ENCODE measurements at places on chromosomes 4 and X.

GRCh38 chr4:100848841-100849240 is 331.0 kb upstream of the EMCN start:
- no peak for DNase-seq

GRCh38 chrX:13340182-13340791 is 20.4 kb upstream of the ATXN3L start:
- DNase-seq = no peak

DNA sequence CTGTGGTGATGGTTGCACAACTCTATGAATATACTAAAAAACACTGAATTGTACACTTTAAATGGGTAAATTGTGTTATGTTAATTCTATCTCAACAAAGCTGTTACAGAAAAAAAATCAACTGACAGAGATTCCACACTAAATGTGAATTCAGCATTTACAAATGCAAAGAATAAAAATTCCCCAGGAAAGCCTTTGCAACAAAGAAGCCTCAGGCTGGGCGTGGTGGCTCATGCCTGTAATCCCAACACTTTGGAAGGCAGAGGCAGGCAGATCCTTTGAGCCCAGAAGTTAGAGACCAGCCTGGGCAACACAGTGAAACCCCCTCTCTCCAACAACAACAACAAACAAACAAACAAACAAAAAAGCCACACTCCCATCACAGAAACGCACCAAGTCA is 8.9 kb downstream of the BCLAF3 start:
- no peak for DNase-seq

DNA sequence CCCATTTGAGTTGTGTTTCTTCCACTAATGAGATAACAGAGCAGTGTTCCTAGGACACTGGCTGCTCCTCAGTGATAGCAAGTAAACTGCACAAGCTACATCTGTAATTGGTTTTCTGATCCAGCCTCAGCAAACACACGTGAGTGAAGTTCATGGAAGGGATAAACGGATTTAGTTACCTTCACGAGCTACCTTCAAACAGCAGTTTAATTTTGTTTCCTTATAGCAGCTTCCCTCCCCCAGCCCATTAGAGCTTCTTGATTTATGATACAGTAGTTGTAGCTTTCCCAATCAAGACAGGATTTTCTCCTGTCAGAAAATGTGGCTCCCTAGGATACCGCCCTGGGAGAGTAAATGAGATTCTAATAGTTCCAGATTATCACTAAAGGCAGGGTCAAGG is 634.2 kb upstream of the FAT1 start:
- DNase-seq = no peak

DNA sequence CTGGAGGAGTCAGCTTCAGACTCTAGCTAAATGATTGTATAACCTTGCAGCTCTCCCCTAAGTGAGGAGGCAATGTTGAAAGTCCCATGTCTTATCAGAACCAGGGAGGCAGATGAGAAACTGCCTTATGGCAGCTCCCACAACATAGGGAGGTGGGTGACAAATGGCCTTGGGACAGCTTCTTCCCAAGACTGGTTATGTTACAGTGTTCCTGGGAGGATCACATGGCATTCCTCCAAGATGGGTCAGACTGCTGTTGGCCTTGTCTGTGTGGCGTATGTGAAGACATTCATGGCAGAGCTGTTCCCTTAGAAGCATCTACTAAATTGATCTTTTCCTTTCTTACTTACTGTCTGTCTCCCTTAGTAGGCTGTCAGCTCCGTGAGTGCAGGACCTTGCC is 42.0 kb downstream of the HPRT1 start:
- DNase-seq = no peak

DNA sequence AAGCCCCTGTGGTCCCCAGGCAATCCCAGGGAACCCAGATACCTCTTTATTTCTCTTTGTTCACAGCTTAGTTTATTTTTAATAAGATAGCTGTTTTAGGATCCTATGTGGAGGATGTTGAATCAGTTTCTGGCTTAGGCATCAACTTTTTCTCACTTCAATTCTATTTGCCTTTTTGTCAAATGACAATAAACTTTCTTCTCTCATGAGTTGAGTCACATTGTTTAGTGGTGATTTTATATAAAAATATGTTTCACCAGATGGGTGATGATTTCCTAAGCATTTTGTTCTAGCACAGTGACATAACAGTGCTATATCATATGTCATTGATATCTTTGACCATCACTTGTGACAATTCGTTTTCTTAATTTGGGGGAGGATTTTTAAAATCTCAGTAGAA is 198.1 kb upstream of the PUDP start:
- DNase-seq = no peak

DNA sequence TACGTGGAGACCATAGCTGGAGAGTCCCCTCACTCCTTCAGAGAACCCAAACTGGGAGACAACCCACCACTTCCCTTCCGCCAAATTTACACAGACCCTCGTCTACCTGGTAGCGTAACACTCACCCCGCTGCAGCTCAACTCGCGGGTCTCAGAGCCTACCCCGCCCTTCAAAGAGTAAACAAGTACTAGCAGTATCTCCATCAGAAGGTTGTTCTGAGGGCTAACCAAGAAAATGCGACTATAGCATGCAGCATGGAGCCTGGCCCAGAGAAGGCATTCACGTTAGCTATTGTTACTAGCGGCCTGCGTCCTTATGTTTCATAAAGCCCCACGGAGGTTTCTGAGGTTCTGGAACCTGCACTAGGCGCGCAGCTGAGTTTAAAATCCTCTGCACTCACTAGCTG is 531 bp upstream of the MANBA start:
- peak; percentile 8 for DNase-seq

- DNase-seq = no peak
These were observed 97.1 kb upstream of the BMPR1B start for GRCh38 chr4:94660614-94661013.

DNA sequence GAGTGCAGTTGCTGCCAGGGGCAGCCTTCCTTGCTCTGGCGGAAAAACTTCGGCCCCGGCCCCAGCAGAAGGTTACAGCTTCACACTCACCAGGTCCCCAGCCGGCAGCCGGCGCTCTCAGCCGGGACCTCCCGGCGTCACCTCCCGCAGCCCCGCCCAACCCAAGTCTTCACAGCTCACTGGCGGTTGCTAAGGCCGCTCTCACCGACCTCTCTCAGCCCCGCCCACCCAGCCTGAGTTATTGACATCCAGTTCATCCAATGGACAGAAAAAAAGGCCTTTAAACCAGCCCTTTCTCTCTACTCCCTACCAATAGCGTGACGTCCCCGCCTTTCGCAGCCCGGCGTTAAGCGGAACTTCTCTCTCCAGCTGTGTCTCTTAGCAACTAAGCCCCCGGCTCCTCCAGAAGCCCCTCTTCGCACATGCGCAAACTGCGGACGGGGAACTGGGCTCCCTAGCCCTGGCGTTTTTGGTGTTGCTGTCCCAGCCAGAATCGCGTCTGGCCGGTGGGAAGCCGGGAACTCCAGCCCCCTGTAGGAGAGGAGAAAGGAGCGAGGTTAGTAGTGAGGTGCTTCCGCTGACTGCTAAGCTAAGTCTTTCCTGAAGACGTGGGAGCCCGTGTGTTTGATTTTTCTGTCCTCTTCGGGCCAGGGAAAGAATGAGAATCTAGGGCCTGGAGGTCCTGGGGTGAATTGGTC is at the start of gene BBS12:
Gene BBS12, plus strand, starts transcription at position 376 of the 698 bp plus-strand sequence. CDS start 9,189 bp downstream, outside the sequence.
- peak; percentile 96 for DNase-seq

All from effector CD4-positive, alpha-beta T cell (primary cell).